ENCODE measurements at places on chromosomes 4 and X. TPM values are rescaled to one million over a fixed set of nuclear protein-coding genes. Genes with fewer than 3 reads are reported as not detected.

DNA sequence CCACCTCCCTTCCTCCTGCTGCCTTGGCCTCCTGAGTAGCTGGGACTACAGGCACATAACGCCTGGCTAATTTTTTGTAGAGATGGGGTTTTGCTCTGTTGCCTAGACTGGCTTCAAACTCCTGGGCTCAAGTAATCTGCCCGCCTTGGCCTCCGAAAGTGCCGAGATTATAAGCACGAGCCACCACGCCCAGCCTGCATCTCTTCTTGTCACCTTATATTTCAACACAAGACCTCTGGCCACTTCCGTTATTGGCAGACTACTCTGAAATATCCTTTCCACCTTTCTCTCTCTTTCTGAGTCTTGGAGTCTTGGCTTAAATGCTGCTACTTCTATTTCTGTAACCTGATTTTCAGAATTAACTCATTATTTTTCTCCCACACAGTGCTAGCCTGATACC, 5.6 kb downstream of the KIAA0232 start:
- DNase-seq = no peak

GRCh38 chr4:114205261-114205660, 225.8 kb upstream of the ARSJ start:
- DNase-seq = no peak

DNA sequence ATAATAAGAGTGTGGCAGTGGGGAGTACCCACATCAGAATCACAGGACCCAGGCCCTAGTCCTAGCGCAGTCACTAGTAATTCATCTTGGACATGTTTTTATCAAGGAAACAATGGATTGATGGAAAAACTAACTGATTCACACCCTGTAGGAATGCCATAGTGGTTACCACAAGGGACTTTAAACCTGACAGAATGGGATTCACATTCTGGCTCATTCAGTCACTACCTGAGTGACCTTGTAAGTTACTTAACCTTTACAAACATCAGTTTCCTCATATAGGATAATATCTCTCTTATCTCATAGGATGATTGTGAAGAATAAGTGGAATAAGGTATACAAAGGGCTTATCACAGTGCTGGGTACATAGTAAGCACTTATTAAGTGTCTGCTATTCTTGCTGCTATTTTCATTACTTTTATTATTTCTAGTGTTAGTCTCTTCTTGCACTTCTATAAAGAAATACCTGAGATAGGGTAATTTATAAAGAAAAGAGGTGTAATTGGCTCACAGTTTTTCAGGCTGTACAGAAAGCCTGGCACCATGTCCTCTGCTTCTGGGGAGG, 247.5 kb upstream of the KLF3 start:
- no peak for DNase-seq

DNA sequence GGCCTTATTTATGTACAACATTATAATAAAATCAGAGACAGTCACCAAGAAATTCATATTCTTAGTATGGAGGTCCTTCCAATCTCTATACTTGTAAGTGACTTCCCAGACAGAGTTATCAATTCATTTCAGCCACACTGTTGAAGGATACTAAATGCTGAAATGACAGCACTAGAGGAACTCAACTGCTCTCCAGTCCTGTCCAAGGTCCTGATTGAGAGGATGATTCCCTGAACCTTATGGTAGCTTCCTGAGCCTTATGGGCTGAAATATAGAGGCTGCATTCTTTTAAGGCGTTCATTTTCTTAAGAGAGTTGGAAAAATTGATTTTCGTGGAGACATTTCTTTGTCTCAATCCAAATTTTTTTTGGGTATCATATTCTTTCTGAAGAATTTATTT, 205.9 kb downstream of the TLL1 start:
- no peak for DNase-seq

GRCh38 chr4:98932539-98932938, 3.6 kb upstream of the EIF4E start:
- no peak for DNase-seq

DNA sequence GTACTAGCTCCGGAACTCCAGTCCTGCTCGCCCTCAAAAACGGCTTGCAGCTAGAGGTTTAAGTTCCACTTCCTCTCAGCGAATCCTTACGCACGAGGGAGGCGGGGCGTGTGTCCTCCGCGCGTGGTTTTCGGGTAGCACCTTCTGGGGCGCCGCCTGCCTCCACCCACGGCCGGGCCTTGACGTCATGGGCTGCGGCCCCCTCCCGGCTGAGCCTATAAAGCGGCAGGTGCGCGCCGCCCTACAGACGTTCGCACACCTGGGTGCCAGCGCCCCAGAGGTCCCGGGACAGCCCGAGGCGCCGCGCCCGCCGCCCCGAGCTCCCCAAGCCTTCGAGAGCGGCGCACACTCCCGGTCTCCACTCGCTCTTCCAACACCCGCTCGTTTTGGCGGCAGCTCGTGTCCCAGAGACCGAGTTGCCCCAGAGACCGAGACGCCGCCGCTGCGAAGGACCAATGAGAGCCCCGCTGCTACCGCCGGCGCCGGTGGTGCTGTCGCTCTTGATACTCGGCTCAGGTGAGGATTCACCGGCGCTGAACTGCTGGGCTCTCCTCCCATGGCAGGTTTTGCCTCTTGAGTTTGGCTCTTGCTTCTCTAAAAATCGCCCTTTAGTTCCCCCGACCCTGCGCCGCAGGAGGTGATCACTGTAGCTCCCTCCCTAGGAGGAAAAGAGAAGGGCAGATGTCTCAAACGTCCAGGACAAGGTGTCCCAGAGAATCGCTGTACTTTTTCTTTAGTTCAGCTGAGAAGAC, at the start of gene AREG:
AREG (plus strand) TSS at position 246 of the 752 bp plus-strand sequence; CDS start at position 456, 210 bp downstream.
- peak; percentile 53 for DNase-seq

GRCh38 chr4:3423406-3423805, 18.4 kb upstream of the HGFAC start:
- DNase-seq = no peak

- DNase-seq = peak; percentile 42
Measured at GRCh38 chr4:184310881-184311709, 93.4 kb upstream of the ENPP6 start.

- peak; percentile 22 for DNase-seq
Measured at GRCh38 chr4:43776371-43776770, 672.2 kb downstream of the KCTD8 start.

- no peak for DNase-seq
Measured at GRCh38 chr4:14984448-14984847, 17.8 kb upstream of the CPEB2 start.

- DNase-seq = peak; percentile 51
Measured at GRCh38 chr4:113147498-113148111, 98.2 kb downstream of the ANK2 start.

DNA sequence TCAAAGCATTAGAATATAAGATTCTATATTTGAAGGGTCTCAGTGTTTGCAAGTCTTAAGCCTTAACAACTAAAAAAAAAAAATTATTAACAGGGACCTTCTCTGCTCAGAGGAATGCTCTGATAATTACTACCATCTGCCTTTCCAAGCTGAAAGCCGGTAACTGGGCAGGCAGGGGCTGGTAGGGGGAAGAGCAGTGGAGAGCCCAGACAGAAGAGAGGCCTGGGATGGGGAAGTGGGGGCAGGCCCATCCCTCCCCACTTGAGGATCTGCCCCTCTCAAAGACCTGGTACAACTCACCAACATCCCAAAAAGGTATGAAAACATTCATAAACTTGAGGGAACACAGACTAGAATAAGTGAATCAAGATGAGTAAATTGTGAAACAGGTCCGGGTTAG, 113.9 kb downstream of the QDPR start:
- DNase-seq = no peak

DNA sequence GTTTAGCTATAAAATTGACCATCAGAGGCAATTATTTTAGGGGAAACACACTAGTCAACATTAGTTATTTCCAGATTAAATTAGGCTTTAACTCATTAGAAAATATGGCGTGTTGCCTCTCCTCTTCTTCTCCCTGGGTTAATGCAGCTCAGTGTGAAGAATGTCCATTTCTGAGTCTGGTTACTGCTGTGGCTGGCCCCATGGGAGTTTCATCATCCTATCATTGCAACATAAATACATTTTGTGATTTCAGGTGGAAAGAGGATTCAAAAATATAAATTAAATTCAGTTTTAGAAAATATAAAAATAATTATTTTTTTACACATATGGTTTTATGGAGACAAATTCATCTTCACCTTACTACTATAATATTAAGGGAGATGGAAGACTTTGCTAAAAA, 288.5 kb upstream of the ARSJ start:
- DNase-seq = no peak

- no peak for DNase-seq
Measured at GRCh38 chr4:154164931-154165839, 326.4 kb downstream of the DCHS2 start.

- DNase-seq = no peak
Measured at GRCh38 chrX:9797384-9798360, 11.4 kb downstream of the SHROOM2 start.

GRCh38 chr4:73679836-73680235, 59.6 kb upstream of the RASSF6 start:
- no peak for DNase-seq

DNA sequence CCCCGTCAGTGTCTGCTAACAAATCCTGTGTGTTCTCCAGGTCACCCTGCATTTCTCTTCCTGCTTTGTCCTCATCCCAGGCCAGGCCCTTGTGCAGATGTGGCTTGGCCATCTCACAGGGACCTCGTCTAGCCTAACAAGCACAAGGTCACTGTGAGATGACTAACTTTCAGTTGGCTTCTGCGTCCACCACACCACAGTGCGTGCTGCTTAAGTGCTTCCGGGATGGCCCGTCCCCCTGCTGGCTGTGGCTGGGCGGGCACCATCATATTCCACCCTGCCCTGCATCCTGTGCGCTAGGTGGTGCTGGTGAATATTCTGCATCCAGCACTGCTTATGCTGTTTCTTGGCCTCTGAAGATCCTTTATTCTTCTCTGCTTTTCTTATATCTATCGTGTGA, 33.8 kb downstream of the RBBP7 start:
- DNase-seq = peak; percentile 35

DNA sequence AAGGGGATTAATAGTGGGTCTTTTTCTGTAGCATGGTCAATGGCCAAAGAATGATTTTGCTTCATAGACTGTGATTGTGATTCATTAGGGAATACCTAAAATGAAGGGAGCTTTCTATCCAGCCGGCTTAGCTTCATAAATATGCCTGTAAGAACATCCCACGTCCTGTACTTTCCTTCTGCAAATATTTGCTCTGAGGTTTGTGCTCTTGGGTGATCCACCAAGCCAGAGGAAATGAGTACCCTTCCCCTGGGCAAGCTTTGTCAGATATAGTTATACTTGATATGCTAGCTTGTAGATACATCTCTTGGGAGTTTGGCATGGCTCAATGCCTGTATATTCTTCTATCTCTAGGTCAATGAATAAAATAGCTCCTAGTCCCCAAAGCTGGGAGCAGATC, 28.2 kb upstream of the SPARCL1 start:
- DNase-seq = no peak

GRCh38 chrX:133307094-133307493, 88.9 kb upstream of the TFDP3 start:
- DNase-seq = no peak

DNA sequence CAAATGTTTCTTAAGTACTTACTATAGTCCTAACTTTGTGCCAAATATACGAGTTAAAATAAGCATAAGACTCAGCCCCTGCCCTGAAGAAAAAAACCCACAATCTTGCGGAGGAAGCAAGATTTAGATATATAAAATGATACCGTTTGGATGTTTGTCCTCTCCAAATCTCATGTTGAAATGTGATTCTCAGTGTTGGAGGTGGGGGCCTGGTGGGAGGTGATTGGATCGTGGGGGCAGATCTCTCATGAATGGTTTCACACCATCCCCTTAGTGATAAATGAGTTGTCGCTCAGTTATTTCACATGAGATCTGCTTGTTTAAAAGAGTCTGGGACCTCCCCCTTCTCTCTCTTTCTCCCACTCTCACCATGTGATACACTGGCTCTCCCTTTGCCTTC, 28.7 kb downstream of the EFHC2 start:
- DNase-seq = no peak

DNA sequence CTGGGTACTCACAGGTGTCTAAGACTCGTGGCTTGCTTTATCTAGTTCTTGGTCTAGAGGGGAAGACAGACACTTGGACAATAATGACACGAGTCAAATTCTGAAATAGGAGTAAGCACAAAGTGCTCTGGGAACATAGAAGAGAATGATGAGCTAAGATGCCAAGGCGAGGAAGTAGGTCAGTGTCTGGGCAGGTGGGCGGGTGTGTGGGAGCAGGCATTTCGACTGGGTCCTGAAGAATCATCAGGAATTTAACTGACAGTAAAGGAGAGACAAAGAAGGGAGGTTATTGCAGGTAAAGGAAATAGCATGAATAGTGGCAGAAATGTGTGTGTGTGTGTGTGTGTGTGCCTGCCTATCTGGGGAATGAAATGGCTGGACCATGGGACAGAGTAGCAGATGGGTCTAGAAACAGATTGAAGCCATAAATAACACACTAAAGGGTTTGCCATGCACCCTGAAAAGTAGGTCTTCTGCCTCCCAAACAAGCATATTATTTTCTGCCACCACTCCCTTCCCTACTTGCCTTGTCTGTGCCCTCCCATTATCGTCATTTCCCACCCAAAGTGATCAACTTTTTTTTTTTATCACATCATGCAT, 58.4 kb upstream of the SLC25A43 start:
- no peak for DNase-seq

The TCEAL6 gene
- total RNA-seq = not detected

The GIMD1 gene
- not detected for total RNA-seq

The RIPPLY1 gene
- not detected for total RNA-seq

The ETDA gene
- not detected for total RNA-seq

The PAGE2 gene
- not detected for total RNA-seq

The HSFX2 gene
- 0.31 TPM for total RNA-seq

The SULT1E1 gene
- 3.2 TPM for total RNA-seq

The UGT2A1 gene
- not detected for total RNA-seq

The FGA gene
- 56.1 TPM for total RNA-seq

The OPN1MW gene
- total RNA-seq = not detected

The CXCL10 gene
- 3.8 TPM for total RNA-seq

The UGT2B7 gene
- 13.5 TPM for total RNA-seq

The FMR1NB gene
- total RNA-seq = not detected

The TMPRSS11D gene
- total RNA-seq = not detected

The PDCL2 gene
- total RNA-seq = not detected

The CSAG1 gene
- total RNA-seq = not detected

The RRH gene
- total RNA-seq = not detected

The NDUFC1 gene
- total RNA-seq = 45.0 TPM

The ZFYVE28 gene
- 8.3 TPM for total RNA-seq

The DCAF12L2 gene
- not detected for total RNA-seq

The USP17L19 gene
- total RNA-seq = not detected

The HCCS gene
- 9.0 TPM for total RNA-seq

The LDOC1 gene
- total RNA-seq = 20.1 TPM

The GRID2 gene
- total RNA-seq = 1.3 TPM

The CDKL5 gene
- total RNA-seq = 37.3 TPM
